CD4-positive, alpha-beta T cell treated with Interleukin-15 for 4 hours (primary cell): ENCODE measurements at places on chromosomes 7 and 10.

DNA sequence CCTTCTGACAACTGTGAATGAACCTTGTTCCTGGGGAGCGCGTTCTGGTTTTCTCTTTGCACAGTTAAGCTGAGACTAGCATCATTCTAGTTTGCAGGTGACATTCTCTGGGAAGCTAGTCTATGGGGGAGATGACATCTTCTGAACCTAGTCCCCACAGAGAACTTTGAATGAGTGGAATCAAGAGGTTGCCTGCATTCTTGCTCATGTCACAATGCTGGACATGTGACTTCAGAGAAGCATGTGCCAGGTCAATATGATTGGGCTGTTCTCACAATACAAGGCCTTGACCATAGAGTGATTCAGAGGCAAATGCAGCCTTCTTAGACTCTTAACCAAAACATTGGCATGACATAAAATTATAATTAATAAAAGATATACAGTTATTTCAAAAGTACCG, 22.1 kb downstream of the KLLN start:
- DNase-seq, result no peak

DNA sequence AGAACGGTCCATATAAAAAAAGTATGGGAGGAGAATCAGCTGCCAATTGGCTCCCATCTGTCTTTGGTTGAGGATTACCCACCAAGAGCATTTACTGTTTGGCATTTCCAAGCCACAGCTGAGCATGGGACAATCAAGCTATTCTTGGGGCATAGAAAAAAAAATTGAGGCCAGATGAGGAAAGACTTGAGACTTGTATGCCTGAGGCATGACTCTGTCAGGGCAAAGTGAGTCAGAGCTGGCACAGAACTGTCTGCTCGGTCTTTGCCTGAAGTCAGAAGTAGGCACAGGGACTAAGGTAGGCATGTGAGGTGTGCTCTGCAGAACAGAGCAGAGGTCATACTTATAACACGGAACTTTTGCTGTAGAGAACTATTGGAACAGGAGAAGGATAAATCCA, 126.5 kb upstream of the CHRM2 start:
- no peak for DNase-seq

GRCh38 chr10:128448796-128449195, 322.6 kb upstream of the MKI67 start:
- DNase-seq, result no peak

GRCh38 chr7:447523-447922, 72.1 kb downstream of the PDGFA start:
- no peak for DNase-seq

- DNase-seq, result no peak
Measured at GRCh38 chr7:109246330-109247077, 676.8 kb downstream of the DNAJB9 start.

- no peak for DNase-seq
Measured at GRCh38 chr10:70063418-70064098, 10.9 kb downstream of the MACROH2A2 start.

DNA sequence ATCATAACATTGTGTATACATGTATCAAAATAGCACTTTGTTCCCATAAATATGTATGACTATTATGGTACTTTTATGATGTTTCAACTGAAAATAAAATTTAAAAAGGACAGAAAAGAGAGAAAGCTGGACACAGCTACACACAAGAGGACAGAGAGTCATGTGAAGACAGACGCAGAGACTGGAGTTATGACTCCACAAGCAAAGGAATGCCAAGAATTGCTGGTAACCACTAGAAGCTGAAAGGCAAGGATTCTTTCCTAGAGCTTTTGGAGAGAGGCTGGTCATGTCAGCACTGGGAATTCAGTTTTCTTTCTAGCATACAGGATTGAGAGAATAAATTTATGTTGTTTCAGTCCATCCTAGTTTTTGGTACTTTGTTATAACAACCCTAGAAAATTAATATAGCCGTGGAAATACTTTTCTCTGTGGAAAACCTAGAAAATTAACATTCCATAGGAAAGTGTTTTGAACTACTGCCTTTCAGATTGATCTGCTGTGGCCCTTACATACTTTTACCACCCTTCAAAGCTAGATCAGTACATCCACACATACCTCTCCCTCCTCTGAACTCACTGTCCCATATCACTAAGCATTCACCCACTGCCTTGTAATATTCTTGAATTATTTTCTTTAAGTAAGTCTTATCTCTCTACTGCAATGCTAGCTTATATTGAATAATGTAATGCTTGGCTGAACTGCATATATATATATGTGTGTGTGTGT, 575.3 kb downstream of the IPMK start:
- no peak for DNase-seq

- no peak for DNase-seq
Measured at GRCh38 chr10:5584895-5585516, 60.2 kb downstream of the CALML3 start.
